Activated CD4-positive, alpha-beta T cell treated with anti-CD3 and anti-CD28 coated beads, Interleukin-2, amount 50 U/mL, for 24 hours (primary cell): ENCODE measurements at places on chromosomes 7 and 10.
A peak's percentile ranks its signal among the peaks of the same experiment; 100 is the strongest.

GRCh38 chr7:141679014-141679413 lies 23.0 kb downstream of the DENND11 start:
- DNase-seq: no peak

DNA sequence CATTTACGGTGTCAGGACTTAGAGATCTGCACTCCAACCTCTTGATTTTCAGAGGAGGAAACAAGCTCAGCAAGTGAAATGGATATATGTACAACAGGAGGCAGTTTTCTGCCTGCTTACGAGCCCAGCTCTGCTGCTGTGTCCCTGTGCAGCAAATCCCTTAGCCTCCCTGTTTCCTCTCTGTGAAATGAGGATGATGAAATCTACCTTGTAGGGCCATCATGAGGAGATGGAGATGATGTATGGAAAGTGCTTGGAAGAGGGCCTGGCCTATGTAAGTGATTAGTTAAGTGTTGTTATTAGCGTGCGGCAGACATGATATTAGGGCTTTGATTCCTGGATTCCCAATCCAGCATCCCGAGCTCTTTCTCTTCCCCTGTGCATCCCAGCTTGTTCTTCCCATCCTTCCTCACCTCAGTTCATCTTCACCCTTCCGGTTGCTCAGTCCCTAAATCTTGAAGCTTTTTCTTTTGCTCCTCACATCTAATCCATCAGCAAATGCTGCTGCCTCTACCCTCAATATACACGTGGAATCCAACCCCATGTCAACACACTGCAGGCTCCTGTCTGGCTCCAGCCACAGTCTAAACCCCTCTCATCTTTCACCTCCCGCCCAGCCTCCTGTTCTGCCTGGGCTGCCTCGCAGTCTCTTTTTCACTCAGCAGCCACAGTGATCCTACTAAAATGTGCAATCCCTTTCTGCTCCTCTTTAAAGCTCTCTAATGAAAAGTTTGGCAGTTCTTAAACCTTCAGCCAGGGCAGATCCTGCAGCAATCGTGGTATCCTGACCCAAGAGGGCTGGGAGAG lies 113.8 kb downstream of the MARCHF5 start:
- DNase-seq: no peak

DNA sequence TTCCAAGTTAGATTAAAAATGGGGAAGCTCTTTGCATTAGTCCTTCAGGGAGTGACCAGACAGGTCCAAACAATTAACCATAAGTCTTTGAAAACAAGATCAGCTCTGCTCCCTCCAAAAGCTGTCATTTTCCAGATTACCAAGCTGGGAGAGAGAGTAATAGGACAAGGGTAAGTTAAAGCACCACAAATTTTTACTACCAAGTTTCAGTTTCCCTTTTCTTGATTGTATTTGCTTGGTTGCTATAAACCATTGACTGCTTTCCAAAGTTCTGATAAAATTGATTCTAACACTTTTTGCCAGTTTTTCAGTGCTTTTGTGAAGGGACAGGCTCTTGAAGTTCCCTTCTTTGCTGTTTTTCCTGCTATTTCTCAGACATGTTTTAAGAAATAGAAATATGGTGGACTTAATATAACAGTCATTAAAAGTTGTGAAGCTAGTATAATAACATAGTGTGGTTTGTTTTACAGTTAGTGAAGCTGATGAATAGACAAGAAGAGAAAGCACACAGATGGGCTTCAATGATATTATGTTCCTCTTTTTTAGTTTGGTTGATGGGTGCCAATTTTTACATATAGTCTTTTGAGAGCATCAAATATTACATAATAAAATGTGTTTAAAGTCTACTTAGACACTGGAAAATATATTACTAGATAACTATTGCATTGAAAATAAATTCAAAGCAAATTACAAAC lies 40.0 kb upstream of the ZNF365 start:
- no peak for DNase-seq

DNA sequence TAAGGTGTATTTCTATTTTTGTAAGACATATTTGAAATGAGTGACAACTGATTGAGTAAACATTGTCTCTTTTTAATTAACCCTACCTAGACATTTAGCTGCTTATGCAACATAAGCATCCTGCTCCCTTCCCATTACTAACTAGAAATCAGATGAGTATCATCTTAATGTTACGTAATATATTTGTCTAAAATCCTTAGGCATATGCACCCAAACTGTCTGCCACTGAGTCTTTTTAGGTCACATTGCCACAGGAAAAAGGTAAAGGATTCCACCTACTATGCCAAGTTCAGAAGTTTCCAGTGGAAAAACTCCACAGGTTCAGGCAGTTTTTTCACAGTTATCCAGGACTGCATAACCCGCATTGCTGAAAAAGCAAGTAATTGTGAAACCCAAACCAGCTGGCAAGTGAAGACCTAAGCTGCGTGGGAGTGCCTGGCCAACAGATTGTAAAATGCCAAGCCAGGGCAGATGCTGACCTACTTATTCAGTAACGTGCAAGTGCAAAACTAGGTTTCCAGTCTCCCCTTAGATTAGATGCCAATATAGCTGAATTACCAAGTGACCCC lies 983.7 kb downstream of the GATA3 start:
- no peak for DNase-seq

DNA sequence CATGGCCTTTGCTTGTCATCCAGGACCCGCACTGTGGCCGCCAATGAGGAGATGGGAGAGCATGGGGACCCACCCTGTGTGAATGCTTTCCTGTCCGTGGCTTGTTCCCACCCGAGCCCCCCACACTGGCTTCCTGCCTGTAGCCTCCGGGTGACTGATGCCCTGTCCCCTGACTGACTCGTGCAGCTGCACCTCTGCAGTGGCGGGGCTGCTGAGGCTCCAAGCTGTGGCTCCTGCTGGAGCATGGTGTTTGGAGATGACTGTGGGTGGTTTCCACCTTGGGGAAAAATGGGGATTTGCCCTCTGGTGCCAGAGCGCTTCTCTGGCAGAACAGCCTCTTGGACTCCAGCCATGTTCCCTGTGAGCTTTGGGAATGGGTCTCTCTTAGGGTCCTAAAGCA lies 2.1 kb downstream of the CAMK1D start:
- no peak for DNase-seq

GRCh38 chr7:39300276-39300675 lies 265.9 kb upstream of the YAE1 start:
- no peak for DNase-seq

GRCh38 chr10:47196691-47197090 lies 103.3 kb upstream of the GDF10 start:
- DNase-seq: no peak

- DNase-seq: no peak
These were observed 118.8 kb upstream of the VIPR2 start for GRCh38 chr7:159263430-159263829.

- DNase-seq: no peak
These were observed 18.8 kb downstream of the IFIT3 start for GRCh38 chr10:89346405-89347254.

DNA sequence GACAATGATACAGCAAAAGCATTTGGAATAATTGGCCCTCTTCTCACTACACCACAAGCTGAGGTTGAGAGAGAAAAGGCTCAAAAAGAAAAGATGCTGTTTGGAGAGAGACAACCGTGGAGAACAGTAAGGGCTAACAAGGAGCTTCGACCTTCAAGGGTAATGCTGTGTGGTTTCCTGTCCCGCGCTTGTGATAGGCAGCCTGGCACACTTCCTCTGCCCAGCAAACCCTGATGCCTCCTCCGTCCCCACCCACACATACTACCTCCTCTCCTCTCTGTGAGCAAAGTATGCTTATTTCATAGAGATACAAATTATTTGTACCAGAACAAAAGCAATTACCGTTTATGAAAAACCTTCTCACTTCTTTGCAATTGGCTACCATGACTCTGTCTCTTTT lies 755.4 kb downstream of the KCNMA1 start:
- no peak for DNase-seq

GRCh38 chr10:119849031-119849789 lies 23.4 kb downstream of the MCMBP start:
- DNase-seq: no peak

- no peak for DNase-seq
These were observed 52.0 kb downstream of the ZRANB1 start for GRCh38 chr10:124993736-124994451.

DNA sequence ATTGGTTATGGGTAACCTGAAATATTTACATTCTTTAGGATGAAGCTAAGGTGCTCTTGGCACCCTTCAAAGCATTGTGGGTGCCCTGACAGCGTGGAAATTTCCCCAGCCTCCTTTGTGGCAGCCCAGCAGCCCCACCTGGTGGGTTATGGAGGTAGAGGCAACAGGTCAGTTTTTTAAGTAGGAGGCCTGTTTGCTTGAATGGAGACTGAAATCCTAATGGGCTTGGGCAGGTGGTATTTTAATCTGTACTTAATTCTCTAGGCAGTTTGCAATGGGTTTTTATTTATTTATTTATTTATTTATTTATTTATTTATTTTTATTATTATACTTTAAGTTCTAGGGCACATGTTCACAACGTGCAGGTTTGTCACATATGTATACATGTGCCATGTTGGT lies 139.4 kb downstream of the EPC1 start:
- DNase-seq: peak; percentile 39

DNA sequence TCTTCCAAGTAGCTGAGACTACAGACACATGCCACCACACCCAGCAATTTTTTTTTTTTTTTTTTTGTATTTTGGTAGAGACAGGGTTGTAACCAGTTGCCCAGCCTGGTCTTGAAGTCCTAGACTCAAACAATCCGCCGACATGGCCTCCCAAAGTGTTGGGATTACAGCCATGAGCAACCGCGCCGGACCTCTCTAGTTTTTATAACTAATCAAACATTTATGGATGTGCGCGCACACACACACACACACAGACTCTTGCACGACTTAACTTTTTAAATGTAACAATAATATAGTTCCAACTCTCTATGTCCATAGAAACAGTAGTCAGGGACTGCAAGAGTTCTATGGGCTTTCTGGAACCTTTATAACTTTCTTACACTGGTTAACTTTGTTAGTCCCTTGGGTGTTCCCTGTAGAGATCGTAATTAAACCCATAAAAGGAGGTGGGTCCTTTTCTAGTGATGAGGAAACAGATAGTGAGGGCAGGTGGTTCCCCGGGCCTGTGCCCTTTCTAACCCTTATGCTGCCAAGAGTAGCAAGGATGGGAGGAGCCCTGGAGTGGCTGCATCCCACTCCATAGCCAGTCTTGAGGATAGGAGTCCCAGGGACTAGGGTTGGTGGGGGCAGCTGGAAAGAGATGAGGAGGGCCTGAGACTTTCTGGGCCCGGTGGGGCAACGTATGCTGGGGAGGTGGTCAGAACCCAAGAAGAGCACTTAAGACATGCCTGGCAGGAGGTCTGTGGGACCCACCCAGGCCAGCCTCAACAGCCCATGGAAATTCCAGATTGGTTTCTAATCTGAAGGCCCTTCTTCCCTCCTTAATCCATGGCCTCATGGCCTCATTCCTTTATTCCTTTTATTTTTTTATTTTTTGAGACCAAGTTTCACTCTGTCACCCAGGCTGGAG lies 8.6 kb downstream of the MARVELD1 start:
- no peak for DNase-seq
